ENCODE measurements at places on chromosomes 5 and 9.

DNA sequence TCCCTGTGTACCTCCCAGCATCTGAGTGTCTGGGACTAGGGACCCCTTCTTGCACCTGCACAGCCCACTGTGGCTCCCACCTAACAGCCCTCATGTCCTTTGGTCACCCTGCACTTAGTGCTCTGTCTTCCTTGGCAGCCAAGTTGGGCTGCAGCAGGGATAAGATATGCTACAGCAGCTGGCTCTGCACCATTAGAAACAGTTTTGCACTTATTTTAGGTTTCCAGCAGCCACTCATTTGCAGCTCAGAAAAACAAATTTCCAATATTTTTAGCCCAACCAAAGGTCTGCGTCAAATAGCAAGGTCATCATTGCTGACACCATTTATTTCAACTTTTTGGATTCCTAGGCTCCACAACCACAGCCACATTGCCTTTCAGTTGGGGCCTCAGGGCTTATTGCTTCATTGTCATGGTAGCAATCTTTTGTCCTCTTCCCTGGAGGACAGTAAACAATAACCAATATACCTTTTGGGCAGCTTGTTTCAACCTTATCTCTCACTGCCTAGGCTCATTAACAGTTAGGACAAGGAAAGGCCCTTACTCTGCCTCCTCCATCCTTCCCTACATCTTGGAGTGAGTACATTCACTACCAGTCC lies 263.9 kb downstream of the COX7C start:
- DNase-seq = no peak

DNA sequence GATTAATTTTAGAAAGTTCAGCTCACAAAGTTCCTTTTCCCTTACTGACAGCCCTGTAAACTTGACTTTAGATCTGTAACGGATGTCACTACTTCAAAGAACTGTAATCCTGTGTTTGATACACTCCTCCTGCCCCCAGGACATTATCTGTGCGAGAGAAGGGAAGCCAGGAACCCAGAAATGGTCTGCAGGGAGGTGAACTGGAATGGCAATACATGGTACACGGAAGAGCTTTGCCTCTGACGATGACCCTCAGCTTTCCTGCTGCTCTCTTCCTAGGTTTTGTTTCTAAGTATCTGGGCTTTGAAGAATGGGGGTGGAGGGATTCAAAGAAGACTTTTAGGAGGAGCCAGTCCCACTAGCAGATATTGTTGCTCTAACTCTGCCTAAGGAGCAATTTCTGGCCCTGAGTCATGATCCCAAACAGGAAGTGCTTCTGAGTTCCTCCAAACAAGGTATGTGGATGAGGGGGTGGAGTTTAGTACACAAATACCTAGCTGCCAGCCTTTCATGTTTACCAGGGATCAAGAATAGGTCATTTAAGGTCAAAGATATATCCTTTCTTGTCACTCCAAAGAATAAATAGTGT lies 43.4 kb upstream of the TMC1 start:
- peak; percentile 61 for DNase-seq

DNA sequence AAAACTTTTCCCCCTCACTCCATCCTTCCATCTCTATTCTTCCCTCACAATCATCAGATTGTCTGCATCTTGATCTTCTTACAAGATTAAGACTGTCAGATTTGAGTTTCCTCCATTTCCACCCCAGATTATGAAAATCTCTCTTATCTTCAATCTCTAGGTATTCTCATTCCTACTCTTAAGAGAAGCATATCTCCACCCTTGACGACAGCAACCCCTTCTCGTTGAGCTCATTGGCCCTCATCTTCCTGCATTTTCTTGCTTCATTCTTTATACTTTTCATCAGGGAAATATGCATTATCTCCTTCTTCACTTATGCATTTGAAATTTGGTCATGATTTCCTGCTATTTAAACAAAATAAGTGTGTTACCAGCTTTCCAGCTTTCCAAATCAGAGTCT lies 301.3 kb downstream of the DNAH5 start:
- DNase-seq = no peak

GRCh38 chr9:17824616-17825264 lies 245.9 kb downstream of the SH3GL2 start:
- no peak for DNase-seq

DNA sequence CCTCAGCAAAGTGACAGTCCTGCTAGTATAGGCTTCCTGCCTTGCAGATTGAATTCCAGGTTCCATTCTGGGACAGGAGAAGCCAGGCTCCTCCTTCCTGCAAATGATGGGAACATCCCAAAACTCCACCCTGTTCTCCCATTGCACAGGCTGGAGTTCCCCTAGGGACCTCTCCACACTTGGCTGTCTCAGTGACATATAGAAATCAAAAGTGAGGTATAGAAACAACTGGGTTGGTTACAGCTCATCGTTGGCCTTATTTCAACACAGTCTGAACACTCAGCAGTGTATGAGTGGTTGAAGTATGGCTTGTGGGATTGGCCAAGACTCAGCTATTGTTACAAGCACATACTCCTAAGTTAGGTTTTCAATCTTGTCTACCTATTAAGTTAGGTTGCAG lies 157.8 kb upstream of the FTMT start:
- no peak for DNase-seq

GRCh38 chr9:76561900-76562299 lies 102.9 kb downstream of the GCNT1 start:
- DNase-seq = no peak
